NCI-H345 (cell line): ENCODE measurements at places on chromosomes 7 and 10.

DNA sequence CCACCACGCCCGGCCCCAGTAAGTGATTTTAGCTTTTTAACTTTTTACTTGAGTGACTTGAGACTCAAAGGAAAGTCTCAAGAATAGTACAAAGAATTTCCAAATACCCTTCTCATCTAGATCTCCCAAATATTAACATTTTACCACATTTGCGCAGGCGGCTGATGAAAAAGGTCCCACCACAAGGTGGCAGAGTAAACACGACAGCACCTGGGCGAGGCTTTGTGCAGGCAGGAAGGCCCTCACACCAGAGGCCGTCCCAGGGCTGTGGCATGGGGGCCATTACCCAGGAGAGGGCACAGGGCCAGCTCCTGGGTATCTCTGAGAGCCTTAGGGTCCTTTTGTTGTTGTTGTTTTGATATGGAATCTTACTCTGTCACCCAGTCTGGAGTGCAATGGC is 50.0 kb upstream of the WIPI2 start:
- DNase-seq, result peak; percentile 17

- no peak for DNase-seq
Observed at GRCh38 chr7:65892161-65892560, 19.3 kb downstream of the VKORC1L1 start.

- DNase-seq, result no peak
Observed at GRCh38 chr7:101156866-101157589, 2.8 kb downstream of the AP1S1 start.

DNA sequence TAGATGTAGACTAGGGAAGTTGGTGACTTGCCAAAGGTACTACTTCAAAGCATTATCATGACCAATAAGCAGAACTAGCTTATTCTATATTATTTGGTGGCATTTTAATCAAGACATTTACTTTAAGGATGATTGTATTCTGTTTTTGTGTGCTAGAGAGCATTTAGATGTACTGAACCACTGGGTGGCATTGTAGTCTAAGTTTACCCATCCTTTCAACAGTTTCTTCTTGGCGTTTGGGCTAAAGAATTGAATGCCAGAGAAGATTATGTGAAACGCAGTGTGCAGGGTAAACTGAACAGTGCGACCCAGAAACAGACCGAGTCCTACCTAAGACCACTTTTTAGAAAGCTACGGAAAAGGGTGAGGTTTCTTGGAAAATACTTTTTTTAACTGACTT is 26.8 kb downstream of the PRPF18 start:
- no peak for DNase-seq

GRCh38 chr7:17305387-17306171 is 7.1 kb downstream of the AHR start:
- DNase-seq, result no peak

DNA sequence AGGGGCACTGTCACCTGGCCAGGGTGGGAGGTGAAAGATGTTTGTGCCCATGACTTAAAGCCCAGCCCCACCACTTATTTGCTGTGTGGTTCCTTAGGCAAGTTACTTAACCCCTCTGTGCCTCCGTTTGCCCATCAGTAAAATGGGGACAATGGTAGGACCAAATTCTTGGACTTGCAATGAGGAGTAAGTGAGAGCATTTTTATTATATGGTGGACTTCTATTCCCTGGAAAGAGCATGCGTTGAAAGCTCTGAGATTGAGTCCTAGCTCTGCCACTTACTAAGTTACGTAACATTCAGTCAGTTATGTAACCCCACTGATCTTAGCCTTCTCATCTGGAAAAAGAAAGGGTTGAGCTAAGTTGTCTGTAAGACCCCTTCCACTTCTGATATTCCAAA is 18.8 kb downstream of the VSIR start:
- no peak for DNase-seq

GRCh38 chr10:112767156-112767555 is 182.9 kb upstream of the TCF7L2 start:
- no peak for DNase-seq

DNA sequence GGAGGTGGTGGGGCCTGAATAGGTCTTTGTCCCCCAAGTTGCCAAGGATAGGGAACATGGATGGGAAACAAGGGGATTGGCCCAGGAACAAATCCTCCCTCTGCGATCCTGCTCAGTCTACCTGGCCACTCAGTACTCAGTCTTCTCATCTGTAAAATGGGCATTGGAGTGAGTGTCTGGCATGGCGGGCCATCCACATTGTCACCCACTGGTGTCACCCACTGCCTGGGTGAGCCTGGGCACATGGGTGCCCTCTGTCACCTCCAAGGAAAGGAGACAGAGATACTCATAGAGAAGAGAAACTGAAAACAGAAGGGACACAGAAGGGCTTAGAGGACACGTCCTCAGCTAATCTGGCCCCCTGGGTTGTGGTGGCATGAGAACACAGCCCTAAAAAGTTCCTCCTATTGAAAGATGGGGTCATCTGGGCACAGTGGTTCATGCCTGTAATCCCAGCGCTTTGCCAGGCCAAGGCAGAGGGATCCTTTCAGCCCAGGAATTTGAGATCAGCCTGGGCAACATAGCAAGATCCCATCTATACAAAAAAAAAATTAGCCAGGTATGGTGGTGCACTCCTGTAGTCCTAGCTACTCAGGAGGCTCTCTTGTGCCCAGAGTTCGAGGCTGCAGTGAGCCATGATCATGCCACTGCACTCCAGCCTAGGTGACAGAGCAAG is 12.5 kb upstream of the TNRC18 start:
- no peak for DNase-seq

GRCh38 chr10:52756966-52757365 is 15.6 kb downstream of the MBL2 start:
- DNase-seq, result no peak

DNA sequence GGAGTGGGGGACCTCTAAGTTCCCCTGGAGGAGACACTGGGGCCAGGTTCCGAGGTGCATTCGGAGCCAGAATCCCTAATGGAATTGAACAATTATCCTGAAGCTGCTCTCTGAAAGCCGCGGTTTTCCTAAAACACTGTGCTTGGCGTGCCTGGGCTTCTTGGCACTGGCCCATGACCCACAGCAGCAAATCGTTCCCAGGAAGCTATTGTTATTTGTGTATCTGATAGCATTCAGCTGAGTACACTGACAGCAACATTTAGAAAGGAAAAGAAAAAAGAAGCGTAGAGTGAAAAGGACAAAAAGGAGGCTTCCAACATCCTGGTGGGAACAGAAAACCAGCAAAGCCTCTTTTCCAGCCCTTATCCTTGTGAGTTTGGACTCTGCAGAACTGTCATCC is 339.8 kb downstream of the FRMD4A start:
- peak; percentile 55 for DNase-seq

- peak; percentile 65 for DNase-seq
Observed at GRCh38 chr10:69337296-69338132, 59.2 kb downstream of the HK1 start.

DNA sequence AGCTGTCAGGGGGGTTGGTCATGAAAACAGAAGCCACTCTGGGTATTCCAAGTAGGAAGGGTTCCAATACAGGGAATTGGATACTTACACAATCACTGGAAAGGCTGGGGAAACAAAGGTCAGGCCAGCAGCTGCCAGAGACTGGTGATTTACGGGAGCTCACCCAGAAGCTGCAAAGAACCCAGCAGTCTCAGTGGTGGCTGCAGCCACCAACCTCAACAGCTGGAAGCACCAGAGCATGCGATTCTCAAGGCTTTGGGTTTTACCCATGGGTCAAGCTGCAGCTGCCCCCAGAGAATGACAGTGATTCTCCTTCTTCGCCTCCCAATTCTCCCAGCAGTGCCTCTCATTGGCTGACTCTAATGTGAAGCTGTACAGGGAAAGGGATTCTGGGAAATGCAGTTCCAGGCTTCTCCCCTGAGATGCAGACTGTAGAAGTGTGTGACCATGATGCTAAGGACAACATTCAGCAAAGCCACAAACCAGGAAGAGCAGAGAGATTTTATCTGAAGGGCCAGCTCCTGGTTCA is 107.2 kb upstream of the TCF7L2 start:
- DNase-seq, result no peak

DNA sequence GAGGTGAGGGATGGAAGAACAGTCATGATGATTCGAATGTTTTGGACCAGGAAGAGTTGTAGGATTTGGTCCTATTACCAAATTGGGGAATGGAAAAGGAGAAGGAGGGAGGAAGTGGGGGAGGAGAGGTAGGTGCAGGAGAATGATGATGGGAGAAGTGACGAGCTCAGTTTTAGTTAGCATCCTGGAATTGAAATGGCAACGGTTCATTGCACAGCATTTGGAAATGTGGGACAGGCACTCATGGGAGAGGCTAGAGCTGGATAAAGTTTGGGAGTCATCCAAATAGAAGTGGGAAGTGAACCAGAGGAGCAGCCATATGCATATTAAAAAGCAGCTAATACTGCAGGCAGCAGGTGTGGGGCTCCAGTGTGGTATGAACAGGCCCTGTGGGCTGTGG is 253.6 kb downstream of the SORCS3 start:
- no peak for DNase-seq

- DNase-seq, result peak; percentile 50
Observed at GRCh38 chr7:158355456-158356065, 232.1 kb downstream of the PTPRN2 start.

- DNase-seq, result no peak
Observed at GRCh38 chr7:100516135-100516812, 22.7 kb upstream of the AGFG2 start.

DNA sequence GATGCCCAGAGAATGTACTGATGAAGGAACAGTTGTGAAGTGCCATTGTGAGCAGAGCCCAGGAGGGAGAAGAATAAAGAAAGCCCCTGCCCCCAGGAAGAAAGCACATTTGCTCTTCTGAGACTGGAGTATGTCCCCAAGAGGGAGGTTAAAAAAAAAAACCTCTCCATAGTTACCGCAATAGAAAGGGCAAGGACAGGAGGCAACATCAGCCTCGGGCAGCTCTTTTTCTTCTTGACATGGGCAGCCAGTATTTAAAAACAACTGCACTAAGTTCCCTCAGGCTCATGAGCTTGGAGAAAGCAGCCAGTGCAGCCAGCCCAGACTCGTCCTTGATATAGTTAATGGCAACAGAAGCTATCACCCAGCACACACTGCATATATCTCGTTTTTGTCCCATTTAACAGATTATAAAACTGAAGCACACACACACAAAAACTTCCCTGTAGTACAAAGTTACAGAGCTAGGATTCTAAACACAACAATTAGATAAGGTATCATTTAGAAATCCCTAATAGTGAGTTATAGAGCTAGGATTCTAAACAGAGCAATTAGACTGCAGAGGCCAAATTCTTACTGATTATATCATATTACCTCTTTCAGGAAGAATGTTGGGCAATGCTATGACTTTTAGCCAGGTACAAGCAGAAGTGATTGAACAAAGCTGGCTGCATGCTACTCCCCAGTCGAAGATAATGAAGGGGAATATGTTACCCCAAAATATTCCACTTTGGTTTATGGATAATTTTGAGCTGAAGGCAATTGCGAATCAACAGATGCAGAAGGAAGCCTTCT is 823.5 kb downstream of the GRID1 start:
- DNase-seq, result no peak

DNA sequence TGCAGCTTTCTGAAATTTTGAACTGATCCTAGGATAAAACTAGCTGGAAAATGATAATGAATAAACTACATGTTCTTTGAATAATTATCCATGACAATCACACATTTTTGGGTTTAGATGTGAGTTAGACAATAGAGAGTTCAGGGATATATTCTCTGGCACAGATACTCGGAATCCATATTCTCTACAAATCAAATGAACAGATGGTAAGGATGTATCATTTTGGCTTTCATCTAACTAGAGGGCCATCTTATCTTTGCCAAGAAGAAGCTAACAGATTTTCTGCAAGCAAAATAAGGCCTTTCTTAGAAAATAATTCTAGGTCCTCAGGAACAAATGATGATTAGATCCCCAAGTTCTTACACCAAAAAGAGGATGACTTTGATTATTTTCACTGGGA is 355.9 kb upstream of the C7orf33 start:
- DNase-seq, result no peak

DNA sequence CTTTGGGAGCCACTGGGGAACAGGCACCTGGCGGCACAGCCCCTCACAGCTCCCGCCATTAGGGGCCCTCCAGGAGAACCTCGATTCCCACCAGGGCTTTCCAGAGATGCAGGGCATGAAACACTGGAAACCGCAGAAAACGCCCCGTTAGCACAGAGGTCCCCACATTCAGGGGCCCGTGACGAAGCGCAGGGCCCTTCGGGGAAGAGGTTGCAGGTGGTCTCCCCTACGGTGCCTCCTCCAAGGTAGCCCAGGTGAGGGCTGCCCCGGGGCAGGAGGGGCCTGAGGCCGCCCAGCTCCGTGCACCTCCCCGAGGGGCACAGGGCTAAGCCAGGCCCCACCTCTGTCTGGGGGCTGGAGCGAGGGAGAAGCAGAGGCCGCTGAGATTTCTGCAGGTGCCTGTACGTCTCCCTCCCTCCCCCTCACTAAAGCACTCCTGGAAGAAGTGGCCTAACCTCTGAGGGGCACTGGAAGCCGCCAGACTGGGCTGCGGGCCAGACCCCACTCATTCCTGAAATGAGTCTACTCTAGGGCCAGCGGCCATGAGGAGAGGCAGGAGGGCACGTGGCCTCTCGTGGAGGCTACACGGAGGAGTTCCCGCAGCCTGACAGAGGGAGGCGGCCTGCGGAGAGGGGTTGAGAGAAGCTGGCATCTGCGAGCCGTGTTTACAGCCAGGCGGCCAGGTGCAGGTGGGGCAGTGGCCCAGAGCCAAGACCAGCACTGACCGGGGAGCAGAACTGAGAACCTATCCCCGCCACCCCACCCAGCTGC is 6.9 kb downstream of the PDGFA start:
- peak; percentile 44 for DNase-seq

DNA sequence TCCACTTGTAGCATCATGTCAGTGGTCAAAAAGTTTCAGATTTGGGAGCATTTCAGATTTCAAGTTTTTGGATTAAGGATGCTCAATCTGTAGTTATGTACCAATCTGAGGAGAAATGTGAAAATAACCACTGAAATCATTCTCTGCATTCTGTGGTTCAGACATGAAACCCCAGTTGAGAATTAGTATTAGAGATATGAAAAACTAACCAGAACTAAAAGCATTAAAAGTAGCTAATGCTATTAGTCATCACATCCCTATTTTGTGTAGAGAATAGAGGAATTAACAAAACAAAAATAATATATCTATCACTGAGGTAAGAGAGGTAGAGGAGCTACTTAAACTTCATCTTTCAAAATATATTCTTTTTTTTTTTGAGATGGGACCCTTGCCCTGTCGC is 28.0 kb downstream of the MICU1 start:
- no peak for DNase-seq

- DNase-seq, result no peak
Observed at GRCh38 chr10:76085002-76085816, 653.8 kb downstream of the LRMDA start.

DNA sequence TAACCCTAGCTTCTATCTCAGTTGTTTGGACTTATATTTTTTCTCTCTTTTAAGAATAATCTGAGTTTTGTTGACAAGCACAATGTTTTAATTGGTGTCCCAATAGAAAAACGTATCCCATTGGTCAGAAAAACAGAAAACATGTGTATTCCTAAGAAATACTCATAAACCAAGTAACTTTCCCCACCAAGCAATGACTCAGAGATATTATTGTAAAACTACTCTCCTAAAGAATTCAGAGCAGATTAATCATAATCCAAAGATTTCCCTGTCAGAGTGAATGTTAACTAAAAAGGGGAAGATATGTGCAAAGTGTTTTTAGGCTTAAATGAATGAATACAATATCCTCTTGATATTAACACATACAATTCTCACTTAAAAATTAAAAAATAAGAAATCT is 29.4 kb upstream of the MBL2 start:
- no peak for DNase-seq
